ENCODE measurements at places on chromosomes 3 and 15.
A peak's percentile ranks its signal among the peaks of the same experiment; 100 is the strongest.

- DNase-seq: peak; percentile 36
These were observed 626 bp upstream of the PTPRG start for GRCh38 chr3:61560517-61561373.

- DNase-seq: no peak
These were observed 94.9 kb upstream of the NSMCE3 start for GRCh38 chr15:29364426-29365078.

DNA sequence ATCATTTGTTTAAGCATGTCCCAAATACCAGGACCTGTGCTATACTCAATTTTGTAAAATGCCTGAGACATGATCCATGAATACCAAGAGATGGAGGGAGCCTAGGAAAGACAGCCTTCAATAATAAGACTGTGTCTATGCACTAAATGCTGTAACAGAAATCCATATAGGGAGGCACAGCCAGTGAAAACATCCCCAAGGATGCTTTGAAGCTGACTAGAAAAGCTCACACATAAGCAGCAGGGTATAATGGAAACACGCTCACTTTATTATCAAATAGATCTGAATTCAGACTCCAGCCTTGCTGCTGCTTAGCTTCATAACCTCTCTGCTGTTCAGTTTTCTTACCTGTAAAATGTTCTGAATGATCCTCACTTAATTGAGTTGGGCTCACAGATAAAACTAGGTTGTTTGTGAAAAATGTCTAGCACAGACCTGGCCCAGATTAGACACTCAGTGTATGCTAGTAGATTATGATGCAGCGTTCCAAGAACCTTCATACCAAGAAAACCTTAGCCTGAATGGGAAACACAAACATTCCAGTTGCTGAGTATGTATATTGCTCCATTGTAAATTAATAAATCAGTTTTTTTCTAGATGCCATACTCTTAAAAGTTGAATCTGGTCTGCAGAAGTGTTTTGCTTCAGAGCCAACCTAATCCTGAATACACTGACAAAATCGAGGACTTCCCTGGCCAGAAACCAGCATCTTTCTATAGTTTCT is 3.8 kb upstream of the LARP6 start:
- no peak for DNase-seq

DNA sequence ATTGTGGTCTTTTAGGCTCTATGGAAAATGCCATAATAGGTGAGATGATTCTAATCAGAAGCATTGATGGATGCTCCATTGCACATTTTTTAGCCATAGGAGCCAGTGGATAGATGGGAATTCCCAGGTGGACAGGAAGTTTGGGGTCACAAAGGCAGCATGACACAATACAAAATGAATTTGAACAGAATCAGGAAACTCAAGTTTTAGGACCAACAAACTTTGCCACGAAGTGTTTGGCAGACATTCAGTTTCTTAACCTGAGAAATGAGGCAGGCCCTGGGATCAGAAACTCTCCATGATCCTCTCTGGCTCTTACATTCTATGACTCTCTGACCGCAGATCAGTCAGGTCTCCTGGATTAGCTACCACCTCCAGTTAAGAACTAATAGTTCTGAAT is 275.4 kb downstream of the TIGIT start:
- DNase-seq: no peak

GRCh38 chr3:48084929-48085328 is 68.7 kb upstream of the MAP4 start:
- no peak for DNase-seq

DNA sequence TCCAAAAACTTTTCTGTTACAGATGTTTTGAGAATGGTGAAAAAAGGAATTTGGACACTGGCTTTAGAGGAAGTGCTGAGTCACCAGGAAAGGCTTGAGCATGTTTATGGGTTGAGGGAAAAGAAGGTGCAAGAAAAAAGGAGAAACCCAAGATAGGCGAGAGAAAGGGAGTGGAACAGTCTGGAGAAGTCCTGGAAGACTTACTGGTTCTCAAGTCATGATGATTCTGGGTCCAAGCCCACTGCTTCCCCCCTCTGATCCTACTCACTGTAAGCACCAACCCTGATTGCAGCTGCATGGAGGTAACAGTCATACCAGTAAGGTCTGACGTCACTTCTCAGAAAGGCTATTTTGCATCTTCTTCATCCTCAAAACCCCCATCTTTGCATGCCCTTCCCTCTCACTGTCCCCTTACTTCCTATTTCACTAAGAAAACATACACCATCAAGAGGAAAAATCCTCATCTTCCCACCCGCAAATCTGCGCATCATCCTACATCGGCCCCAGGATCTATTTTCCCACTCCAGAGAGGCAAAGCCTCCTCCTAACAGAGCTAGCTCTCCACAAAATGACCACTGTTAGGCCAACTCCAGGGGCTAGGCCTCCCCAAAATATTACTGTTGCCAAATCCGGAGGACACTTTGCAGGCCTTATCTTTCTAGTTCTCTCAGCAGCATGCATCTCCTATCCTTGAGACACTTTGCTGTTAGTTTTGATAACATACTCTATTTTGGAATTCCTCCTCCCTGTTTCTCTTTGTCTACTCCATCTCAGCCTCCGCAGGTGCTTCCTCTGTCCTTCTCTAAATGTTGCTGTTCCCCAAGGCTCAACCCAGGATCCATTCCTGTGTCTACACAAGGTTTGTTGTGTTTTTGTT is 3.2 kb upstream of the ATP13A3 start:
- no peak for DNase-seq

DNA sequence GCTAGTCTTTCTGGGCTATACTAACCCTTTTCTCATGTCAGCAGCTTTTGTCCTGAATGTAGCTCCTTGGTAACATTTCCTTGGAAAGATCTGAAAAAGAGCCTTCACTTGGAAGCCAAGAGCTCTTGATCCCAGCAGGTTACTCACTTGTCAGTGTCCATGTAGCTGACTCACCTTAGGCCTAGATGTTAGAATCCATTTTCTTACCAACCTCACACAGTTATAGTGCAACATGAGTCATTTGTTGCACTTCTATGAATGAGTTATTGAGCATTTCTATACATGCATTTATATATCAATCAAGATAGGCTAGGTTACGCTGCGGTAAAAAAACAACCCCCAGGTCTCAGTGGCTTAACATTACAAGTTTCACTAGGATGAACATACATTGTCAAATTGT is 106.8 kb upstream of the SLC7A14 start:
- no peak for DNase-seq

GRCh38 chr3:119427669-119428068 is 35.7 kb downstream of the TMEM39A start:
- no peak for DNase-seq

DNA sequence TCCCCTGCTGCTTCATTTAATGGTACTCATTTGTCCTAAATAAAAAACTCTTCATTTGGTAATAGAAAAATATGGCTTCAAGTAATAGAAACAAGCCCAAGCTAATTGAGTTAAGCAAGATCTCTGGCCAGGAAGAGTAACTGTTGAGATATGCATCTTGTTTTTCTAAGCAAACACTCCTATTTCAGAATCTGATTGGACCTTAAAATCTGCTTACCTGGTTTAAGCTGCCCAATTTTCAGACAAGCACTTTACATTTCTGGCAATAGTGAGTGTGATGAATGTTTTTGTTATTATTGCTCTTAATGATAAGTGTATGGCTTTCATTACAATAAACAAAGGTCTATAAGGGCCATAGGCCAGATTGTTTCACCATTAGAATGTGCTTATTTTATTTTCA is 86.2 kb downstream of the CMSS1 start:
- no peak for DNase-seq

DNA sequence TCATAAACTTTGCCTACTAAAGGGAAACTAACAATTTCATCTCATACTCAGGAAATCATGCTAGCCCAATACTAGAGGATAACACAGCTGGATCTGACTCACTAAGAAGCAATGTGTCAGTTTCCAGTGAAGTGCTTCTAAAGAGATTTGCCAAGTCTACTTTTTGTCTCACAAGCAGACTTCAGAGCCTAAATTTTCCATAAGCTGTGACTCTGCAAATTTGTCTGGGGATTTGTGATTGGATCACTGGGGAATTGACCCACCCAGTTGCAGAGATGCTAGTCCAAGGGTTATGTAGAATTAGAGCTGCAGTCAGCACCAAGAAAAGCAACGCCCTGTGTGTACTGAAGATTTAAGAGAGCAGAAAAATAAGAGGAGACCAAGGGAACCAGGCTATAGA is 647.1 kb downstream of the NTRK3 start:
- DNase-seq: no peak

DNA sequence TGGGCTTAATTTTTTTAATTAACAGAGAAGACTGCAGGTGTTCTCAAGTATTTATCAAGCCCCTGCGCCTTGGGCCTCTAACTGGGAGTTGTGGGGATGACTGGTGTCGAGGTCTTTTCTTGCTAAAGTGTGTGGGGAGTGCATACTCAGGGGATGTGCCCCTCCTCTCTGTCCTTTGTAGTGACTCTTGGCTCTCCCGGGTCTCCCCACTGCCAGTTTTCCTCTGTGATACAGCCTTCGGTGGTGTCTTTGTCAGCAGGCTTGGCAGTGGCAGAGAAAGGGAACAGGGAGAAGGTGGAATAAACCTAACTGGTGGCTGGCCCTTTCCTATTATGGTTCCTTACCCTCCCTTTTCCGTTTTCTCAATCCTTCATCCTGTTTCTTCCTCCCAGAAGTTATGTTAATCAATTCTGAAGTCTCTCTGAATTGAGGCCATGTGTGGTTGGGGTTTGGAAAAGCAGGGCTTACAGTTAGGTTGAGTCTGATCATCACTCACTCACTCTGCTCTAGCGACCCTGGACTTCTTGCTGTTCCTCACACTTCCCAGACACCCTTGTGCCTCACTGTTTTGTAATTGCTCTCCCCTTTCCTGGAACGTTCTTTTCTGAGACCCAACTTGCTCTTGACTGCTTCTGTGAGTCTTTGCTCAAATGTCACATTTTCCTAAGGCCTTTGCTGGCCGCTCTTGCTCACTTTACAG is 158.1 kb downstream of the PTPRG start:
- no peak for DNase-seq

- DNase-seq: peak; percentile 60
These were observed 34.8 kb upstream of the CTSH start for GRCh38 chr15:78979456-78980320.

- no peak for DNase-seq
These were observed 10.7 kb downstream of the B2M start for GRCh38 chr15:44722011-44722410.

- DNase-seq: peak; percentile 56
These were observed 85.3 kb downstream of the MEIS2 start for GRCh38 chr15:37015035-37015434.

GRCh38 chr15:60890375-60891230 is 338.5 kb downstream of the RORA start:
- DNase-seq: no peak

DNA sequence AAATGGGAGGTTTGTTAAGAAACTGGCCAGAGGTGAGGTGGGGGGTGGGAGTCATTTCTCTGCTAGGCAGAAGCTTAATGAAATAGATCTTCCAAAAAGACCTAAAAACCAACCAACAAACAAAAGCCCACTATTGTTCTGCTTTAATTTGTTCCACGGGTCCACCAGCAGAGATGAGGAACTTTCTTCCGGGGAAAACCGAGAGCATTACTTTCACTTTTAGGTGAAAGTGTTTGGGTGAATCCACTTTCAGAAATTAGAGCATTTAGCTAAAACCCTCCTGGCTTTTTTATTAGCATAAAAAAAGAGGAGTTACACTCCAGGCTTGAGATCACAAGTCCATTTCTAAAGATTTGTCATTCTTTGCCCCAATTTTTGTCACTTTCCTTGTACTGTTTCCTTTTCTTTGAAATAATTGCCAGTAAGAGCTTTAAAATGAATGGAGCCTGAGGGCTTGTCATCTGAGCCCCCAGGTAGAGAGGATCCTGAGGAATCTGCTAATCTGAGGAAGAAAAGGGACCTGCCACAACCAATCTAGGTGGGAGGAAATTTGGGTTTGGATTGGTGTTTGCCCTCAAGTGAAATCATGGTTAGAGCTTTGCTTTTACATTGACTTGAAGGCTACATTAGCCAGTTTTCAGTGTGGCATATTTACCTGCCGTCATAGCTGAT is 667.6 kb downstream of the NAALADL2 start:
- no peak for DNase-seq

DNA sequence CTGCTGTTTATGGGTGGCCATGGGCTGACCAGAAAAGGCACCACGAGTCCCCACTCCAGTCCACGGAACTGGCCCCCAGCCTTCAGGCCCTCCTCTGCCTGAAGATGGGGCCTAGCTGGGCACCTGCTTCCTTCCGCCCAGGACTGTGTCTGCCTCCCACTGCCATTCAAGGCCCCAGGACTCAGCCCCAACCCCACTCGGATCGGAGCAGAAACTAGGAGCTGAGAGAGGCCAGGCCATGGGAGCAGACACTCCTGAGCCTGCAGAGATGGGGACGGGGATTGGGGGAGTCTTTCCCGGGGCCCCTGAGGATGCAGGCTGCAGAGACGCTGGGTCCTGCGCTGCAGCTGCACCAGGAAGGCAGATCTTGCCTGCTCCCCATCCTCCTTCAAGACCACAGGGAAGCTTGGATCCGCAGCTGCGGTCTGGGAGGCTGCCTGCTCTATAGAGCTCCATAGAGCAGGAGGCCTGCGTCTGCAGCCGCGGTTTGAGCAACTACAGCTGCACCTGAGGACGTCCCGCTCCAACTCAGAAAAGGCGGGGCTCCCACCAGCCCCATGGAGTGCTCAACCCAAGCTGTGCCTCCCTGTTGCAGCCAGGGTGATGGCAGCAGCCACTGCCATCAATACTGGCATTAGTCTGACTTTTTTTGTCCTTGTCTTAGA is 383.9 kb upstream of the TMCO5A start:
- DNase-seq: no peak

GRCh38 chr3:151837057-151837456 is 23.1 kb downstream of the AADAC start:
- peak; percentile 83 for DNase-seq

DNA sequence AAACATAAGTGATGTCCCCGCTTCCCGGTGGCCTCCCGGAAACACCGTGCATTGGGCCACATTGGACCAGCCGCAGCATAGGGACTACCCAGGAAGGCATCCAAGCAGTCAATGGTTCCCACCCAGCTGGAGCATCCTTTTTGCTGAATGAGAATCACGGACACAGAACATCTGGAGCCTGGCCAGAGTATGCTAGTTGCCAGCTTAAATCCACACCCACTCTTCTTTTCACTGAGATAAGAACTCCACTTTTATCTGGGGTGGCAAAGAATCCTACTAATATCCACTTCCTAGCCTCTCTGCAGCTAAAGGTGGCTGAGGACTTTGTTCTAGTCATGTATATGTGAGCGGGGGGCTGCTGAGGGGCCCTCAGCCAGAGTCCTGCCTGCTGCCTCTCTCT is 95.2 kb upstream of the PLXNA1 start:
- no peak for DNase-seq

- DNase-seq: no peak
These were observed 154.2 kb upstream of the TNIK start for GRCh38 chr3:171614318-171614921.

DNA sequence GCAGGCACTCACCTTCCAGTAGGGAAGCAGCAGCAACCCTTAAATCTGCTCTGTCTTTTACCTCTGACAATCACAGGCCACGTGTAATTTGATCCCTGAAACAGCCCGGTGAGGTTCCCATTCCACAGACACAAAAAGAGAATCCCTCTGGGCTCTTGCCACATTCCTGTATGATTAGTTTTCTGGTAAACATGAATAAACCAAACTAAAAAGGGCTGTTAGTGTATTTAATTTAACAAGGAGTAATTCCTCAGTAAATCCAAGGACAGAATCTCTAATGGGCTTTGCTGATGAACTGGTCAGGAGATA is 186.9 kb downstream of the FAM43A start:
- DNase-seq: no peak

- no peak for DNase-seq
These were observed 111.0 kb downstream of the RFTN1 start for GRCh38 chr3:16402451-16402850.

Measured in epithelial cell of prostate (primary cell).